Neural crest cell (in vitro differentiated cells): ENCODE measurements at places on chromosomes 12 and 14. TPM values are rescaled to one million over a fixed set of nuclear protein-coding genes. Genes with fewer than 3 reads are reported as not detected.

DNA sequence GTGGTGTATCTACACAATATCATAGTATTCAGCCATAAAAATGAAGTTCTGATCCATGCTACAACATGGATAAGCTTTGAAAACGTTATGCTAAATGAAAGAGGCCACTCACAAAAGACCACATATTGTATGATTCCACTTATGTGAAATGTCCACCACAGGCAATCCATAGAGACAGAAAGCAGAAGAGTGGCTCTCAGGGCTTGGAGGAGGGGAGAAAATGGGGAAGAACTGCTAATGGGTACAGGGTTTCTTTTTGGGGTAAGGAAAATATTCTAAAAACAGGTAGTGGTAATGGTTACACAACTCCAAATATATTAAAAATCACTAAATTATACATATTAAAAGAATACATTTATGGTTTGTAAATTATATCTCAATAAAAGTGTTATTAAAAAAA lies 16.5 kb downstream of the SCNN1A start:
- DNase-seq: no peak

PUS7L gene
- total RNA-seq: 7.8 and 10.6 TPM in 2 replicates

DNA sequence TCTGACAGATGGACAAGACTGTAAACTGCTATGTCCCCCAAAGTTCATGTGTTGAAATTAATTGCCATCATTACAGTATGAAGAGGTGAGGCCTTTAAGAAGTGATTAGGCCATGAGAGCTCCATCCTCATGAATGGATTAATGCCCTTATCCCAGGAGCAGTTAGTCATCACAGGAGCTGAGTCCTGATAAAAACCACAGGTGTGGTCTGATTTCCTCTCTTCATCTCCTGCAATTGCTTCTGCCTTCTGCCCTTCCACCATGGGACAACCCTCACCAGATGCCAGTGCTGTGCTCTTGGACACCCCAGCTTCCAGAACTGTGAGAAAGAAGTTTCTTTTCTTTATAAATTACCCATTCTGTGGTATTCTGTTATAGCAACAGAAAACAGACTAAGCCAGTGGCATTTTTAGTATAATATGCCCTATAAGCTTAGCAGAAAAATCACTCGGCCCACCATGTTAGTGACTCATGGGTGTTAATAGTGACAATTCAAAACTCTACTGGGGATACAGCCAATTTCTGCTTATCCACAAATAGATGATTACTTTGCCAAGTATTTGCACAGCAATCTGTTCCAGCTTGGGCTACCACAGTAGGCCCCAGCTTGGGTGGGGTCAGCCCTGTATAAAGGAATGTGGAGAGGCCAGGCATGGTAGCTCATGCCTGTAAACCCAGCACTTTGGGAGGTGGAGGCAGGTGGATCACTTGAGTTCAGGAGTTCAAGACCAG lies 129.0 kb upstream of the BCL2L14 start:
- no peak for DNase-seq

RESF1 gene
- total RNA-seq: 49.2 and 51.5 TPM in 2 replicates

DNA sequence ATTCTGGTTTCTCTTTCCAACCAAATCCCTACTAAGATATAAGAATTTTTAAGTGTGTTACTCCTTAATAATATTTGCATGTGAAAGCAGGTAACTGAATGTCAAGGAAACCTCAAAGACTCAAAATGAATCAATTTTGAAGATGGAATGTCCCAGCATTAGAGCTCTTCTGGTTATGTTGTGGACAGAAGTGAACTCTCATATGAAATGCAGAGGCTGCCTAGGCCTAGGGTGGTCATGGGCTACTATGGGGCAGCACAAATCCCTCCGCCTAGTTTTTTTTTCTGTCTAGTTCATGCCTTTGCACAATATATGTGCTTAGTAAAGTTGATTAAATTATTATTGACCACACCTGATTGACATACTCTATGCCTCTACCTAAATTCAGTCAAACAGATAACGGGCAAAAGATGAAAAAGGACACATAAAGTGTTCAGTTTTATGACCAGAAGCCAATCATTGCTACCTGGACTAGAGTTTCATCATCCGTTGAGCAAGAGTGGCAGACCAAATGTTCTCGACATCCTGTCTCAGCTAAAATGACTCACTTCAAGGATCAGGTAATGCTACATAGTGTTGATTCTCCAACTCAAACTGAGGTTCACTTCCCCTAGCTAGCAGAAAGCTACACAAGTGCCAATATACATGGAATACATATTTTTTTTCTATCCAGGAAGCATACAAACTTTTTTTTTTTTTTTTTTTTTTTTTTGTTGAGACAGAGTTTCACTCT lies 1211.4 kb downstream of the VRK1 start:
- no peak for DNase-seq

DNA sequence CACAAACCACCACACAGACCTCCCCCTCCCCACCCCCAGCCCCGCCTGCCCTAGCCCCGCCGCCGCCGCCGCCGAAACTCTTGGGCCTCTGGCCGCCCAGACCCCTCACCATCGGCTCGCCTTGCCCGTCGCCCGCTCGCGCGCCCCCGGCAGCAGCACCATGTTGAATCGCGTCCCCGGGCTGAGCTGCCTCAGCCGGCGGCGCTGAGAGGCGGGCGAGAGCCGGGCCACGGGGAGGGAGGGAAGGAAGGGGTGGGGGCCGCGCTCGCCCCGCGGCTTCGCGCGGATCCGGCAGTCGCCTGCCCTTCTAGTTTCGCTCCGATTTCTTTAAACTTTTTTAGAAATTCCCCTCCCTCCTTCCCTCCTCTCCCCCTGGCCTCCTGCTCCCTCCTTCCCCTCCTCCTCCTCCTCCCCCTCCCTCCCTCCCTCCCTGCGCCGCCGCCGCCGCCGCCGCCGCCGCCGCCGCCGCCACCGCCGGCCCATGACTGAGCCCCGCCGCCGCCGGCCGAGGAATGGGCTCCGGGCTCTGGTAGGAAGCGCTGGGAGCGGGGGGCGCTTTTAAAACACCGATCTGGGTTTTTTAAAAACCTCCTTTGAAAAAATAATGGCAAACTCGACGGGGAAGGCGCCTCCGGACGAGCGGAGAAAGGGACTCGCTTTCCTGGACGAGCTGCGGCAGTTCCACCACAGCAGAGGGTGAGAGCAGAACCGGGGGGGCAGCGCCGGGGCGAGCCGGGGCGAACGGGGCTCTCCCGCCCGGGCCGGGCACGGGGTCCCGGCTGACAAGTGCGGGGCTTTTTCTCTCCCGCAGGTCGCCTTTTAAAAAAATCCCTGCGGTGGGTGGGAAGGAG lies at the start of gene ARID2:
ARID2 (plus strand) TSS at position 474 of the 851 bp plus-strand sequence; CDS start at position 605, 131 bp downstream.
- DNase-seq: peak; percentile 59

KRT79 gene
- total RNA-seq: not detected in 2 replicates

DNA sequence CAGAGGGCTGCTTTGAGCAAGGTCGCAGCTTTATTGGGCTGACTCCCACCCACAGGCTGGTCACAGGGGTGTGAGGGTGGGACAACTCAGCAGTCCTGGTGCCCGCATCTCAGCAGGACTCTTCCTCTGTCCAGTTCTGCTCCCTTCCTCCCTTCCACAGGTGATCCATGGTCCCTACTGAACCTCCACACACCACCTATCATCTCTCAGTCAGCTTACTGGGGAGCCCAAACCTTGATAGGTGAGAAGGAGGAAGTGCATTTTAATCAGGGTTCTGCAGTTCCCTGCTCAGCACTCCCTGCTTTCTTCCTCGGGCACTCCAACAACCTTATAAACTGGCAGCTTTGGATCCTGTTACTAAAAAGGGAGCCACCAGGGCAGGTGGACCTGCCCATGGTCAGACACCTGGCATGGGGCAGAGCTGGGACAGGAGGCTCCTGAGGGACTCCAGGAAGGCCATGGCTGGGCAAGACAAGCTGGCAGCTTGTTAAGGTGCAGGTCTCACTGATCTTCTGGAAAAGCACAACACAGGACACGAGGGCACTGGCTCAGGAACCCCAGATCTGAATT lies 664.6 kb downstream of the BCL11B start:
- DNase-seq: no peak

DNA sequence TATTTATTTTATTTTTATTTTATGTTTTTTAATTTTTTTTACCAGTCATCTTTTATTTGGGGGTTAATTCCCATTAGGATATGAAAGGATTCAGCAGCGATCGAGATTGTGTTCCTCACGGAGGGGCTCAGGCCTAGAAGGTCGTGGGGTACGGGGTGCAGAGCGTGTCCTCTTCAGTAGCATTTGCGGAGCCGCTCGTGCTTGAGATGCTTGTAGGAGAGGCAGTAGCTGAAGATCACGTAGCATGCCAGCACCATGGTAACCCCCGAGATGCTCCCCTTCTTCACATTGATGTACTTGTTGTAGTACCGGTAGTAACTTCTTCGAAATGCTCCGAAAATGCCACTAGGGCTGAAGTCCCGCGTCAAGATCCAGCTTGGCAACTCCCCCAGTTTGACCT lies 40.5 kb upstream of the PLEKHG6 start:
- DNase-seq: no peak

LRIG3 gene
- 24.5 and 27.7 TPM in 2 replicates for total RNA-seq

GRCh38 chr14:80658155-80658554 lies 283.4 kb downstream of the CEP128 start:
- DNase-seq: no peak
